A549 treated with CORT108297 at 1 μM for 4 hours (cell line): ENCODE measurements at places on chromosomes 1 and 21. TPM values are rescaled to one million over a fixed set of nuclear protein-coding genes. Genes with fewer than 3 reads are reported as not detected.

The ZNF683 gene
- not detected in 5 replicates for total RNA-seq

The PRAMEF33 gene
- total RNA-seq: not detected in 5 replicates

The L1TD1 gene
- not detected in 5 replicates for total RNA-seq

The UBE4B gene
- 12.7 to 15.6 TPM (median 13.9 TPM) in 5 replicates for total RNA-seq

The OPTC gene
- total RNA-seq: not detected in 5 replicates

The CFHR1 gene
- 0.20 to 0.27 TPM in 2 of 5 replicates, not detected in the others for total RNA-seq

The LYPD8 gene
- total RNA-seq: 0.09 to 0.15 TPM (median 0.11 TPM) in 4 of 5 replicates, not detected in the other

The RUSC1 gene
- 39.2 to 60.5 TPM (median 58.5 TPM) in 5 replicates for total RNA-seq

The PIK3R3 gene
- 0.81 to 1.1 TPM (median 0.85 TPM) in 5 replicates for total RNA-seq

The SAMD11 gene
- total RNA-seq: 16.5 to 38.7 TPM (median 35.5 TPM) in 5 replicates

The EFNA3 gene
- 3.4 to 5.1 TPM (median 4.7 TPM) in 5 replicates for total RNA-seq

The NCAM2 gene
- not detected in 5 replicates for total RNA-seq

The LCE2C gene
- not detected in 5 replicates for total RNA-seq

The CORT gene
- 0.09 to 0.52 TPM (median 0.28 TPM) in 5 replicates for total RNA-seq

The S100A12 gene
- not detected in 5 replicates for total RNA-seq

The CLEC20A gene
- total RNA-seq: not detected in 5 replicates

The SLC16A4 gene
- 29.1 to 40.0 TPM (median 36.7 TPM) in 5 replicates for total RNA-seq

The TDRD5 gene
- total RNA-seq: 0.03 to 0.06 TPM (median 0.05 TPM) in 4 of 5 replicates, not detected in the other

The HCRTR1 gene
- total RNA-seq: 0.04 TPM in 1 of 5 replicates, not detected in the others

The MARK1 gene
- total RNA-seq: 0.08 to 1.3 TPM (median 0.12 TPM) in 5 replicates

The C1orf105 gene
- 0.13 TPM in 1 of 5 replicates, not detected in the others for total RNA-seq

The MROH9 gene
- total RNA-seq: not detected in 5 replicates

The PALMD gene
- 0.25 to 0.46 TPM (median 0.43 TPM) in 5 replicates for total RNA-seq

The AQP10 gene
- not detected in 5 replicates for total RNA-seq

The KCNK2 gene
- 0.03 to 0.18 TPM (median 0.12 TPM) in 5 replicates for total RNA-seq

The DMBX1 gene
- 0.68 to 1.3 TPM (median 1.2 TPM) in 5 replicates for total RNA-seq

The LIPI gene
- not detected in 5 replicates for total RNA-seq
